ENCODE measurements at places on chromosomes 5 and 9.

GRCh38 chr9:119701651-119702050 is 332.4 kb upstream of the BRINP1 start:
- no peak for DNase-seq

GRCh38 chr5:154580422-154580821 is 102.4 kb upstream of the HAND1 start:
- no peak for DNase-seq

- DNase-seq = no peak
Measured at GRCh38 chr9:136296434-136297015, 7.4 kb downstream of the CCDC187 start.

GRCh38 chr9:107293543-107294085 is 10.5 kb downstream of the RAD23B start:
- no peak for DNase-seq

GRCh38 chr5:13580058-13580457 is 364.4 kb downstream of the DNAH5 start:
- no peak for DNase-seq

DNA sequence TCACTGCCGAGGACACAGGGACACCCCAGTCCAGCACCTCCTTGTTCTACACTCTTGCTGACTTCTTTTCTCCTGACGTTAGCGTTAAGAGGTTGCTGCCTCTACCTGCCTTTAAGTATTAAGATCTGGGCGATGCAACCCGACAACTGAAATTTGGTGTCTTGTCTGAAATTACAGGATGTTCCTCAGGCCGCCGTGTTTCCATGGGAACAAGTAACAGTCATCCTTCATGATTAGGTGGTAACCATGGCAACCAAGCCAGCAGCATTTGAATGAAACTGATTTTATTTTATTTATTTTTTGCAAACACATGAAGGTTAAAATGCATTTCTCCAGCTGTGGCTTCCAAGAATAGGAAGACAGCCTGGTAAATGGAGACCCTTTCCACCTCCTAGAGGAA is 20.8 kb downstream of the DAB2IP start:
- no peak for DNase-seq

GRCh38 chr9:128845186-128845931 is 15.8 kb upstream of the SPOUT1 start:
- peak; percentile 86 for DNase-seq

DNA sequence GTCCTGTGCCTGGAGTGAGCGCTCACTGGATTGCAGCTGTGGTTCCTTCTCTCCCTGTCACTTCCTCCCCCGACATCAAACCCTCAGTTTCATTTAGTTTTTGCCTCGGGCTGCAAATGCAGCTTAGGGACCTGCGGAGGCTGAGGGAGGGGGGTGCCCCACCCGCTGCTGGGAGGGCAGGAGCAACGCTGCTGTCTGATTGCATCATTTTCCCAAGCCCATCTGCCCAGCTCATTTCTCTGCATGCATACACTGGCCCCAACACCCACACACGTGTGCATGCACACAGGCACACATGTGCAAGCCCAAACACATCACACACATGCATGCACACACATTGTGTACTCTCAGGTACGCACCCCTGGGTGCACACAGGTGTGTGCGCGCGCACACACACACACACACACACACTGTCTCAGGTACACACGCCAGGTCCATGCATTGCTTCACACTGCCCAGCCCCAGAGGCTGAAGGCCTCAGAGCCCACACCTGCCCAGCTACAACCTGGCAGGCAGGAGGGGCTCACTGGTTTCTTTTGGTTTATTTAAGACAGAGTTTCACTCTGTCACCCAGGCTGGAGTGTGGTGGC is 3.4 kb downstream of the ASS1 start:
- DNase-seq = peak; percentile 12

- DNase-seq = no peak
Measured at GRCh38 chr9:86639899-86640379, 285.7 kb upstream of the TUT7 start.

GRCh38 chr9:71268871-71269635 is 147.6 kb upstream of the TRPM3 start:
- no peak for DNase-seq

GRCh38 chr5:89735082-89735481 is 674.5 kb downstream of the CETN3 start:
- DNase-seq = no peak

GRCh38 chr5:175609526-175609925 is 48.3 kb upstream of the HRH2 start:
- no peak for DNase-seq

DNA sequence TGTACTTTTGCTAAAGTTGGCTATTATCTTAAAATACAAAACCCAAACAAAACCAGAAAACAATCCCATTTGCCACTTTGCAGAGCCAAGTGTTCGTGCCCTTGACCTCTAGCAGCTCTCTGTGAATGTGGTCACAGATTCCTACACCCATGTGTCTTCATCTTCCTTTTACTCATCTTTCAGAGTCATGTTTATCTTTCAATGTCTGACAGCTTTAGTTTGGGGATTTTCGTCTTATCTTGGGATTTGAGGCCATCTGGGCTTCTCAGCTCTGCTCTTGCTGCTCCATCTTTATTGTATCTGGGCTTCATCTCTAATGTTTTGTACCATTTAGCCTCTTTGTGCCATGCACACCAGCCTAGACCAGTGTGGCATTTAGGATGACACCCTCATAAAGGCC is 81.0 kb downstream of the DAPK1 start:
- no peak for DNase-seq

GRCh38 chr5:168482361-168482760 is 3.9 kb upstream of the RARS1 start:
- DNase-seq = no peak

DNA sequence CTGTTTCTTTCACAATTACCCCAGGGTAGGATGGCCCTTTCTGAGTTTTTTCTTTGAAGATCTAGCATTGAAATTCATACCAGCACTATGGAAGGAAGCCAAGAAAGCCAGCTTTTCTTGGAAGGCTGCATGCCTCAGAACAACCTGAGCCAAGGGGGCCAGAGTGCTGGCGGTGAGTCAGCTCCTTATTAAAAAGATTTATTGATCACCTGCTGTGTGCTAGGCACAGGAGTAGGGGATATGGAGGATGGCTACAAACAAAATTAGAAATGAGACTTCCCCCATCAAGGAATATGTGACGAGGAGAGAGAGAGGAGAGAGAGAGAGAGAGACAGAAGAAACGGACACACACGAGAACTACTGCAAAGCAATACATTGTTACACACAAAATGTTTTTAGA is 184.6 kb upstream of the PUM3 start:
- peak; percentile 55 for DNase-seq

- no peak for DNase-seq
Measured at GRCh38 chr9:77000330-77000729, 19.1 kb upstream of the FOXB2 start.

- DNase-seq = no peak
Measured at GRCh38 chr5:172768573-172769341, 2.2 kb downstream of the DUSP1 start.

- peak; percentile 89 for DNase-seq
Measured at GRCh38 chr5:139482050-139482889, at the start of gene STING1. Gene STING1 (minus strand): TSS chr5:139482758. CDS start chr5:139481704, 1,054 bp downstream.

GRCh38 chr5:154830219-154830595 is 20.2 kb downstream of the FAXDC2 start:
- no peak for DNase-seq

DNA sequence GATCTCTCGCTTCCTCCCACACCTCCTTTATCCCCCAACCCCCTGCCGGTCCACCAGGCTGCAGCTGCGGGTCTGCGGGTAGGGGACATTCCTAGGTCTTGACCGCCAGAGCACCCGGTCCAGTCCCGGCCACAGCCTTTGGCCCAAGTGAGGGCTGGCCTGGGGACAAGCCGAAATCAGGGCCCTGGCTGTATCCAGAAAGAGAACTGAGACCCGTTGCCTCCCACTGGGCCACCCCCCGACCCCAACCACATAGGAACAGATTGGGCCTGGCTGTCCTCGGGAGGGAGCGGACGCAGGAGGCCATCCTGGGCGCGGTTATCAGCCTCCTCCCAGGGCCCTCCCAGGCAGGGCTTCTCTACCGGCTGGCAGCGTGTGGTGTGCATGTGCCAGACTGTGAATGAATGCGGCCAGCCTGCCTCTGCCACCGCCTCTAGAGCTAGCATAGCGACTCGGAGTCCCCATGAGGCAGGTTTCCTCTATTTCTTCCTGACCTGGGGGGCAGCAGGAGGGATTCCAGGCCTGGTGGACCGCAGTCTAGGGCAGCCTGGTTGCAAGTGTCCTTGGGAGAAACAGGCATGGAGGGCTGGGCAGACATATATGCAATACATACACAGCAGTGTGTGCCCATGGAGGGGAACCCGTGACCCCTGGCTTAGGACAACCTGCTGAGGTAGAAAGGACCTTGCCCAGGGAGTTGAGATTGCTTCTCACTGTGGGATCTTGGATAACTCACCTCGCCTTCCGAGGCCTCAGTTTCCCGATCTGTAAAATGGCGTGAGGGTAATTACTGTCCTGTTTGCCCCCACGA is 1.2 kb downstream of the N4BP3 start:
- DNase-seq = no peak

GRCh38 chr9:99056886-99057664 is 47.8 kb upstream of the TGFBR1 start:
- DNase-seq = no peak

- no peak for DNase-seq
Measured at GRCh38 chr5:172482156-172483020, 28.1 kb upstream of the SH3PXD2B start.

DNA sequence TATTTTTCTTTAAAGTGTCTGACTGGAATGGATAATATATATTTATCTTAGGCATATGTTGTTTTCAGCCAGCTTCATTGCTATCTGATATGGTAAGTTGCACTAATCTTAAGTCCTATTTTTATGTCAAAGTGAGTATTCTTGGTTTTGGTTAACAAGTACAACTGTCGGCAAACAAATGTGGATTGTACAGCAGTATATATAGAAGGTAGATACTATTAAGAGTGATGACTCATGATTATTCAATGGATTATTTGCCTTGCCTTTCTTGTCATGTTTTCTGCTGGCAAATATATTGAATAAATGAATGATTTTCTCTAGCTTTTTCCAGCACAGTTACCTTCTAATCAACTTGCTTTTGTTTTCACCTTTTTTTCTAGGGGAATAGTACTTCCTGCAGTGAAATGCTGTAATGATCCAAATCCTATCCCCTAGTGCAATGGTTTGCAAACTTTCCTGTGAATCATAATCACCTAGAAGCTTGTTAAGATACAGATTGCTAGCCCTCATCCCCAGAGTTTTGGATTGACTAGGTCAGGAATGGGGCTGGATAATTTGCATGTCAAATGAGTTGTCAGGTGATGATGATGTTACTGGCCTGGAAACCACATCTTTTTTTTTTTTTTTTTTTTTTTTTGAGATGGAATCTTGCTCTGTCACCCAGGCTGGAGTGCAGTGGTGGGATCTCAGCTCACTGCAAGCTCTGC is 60.8 kb upstream of the ARRDC3 start:
- DNase-seq = no peak

DNA sequence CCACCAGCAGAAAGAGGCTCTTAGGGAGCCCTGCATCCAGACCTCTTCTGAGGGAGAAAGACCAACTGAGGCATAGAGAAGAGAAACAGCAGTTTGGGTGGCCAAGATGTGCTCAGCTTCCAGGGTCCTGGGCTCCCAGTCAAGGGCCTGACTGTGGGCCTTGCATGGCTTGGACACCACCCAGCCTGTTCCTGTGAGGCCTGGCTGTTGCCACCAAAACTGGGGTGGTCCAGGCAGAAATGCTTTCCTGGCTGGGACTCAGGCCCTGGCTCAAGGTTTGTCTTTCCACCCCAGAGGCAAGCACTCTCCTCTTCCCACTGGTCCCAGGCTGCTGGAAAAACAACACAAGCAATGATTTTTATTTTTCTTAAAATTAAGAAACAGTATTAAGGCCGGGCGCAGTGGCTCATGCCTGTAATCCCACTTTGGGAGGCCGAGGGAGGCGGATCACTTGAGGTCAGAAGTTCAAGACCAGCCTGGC is 13.3 kb downstream of the MYOZ3 start:
- no peak for DNase-seq

DNA sequence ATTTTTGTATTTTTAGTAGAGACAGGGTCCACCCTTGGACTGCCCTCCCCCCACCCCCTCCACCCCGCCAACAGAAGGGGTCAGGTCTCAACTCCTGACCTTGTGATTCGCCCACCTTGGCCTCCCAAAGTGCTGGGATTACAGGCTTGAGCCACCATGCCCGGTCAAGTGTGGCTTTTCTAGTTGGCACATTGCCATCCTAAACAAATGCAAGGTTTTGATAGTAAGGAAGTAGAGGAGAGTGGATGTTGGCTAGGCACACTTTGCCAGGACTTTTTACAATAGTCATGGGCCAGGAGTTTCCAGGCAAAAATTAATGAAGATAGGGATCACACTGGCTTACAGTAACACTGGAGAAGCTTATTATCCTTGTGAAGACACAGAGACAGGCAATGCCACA is 62.4 kb downstream of the GALNT12 start:
- no peak for DNase-seq

GRCh38 chr9:116668970-116669695 is 18.0 kb upstream of the TRIM32 start:
- DNase-seq = no peak

DNA sequence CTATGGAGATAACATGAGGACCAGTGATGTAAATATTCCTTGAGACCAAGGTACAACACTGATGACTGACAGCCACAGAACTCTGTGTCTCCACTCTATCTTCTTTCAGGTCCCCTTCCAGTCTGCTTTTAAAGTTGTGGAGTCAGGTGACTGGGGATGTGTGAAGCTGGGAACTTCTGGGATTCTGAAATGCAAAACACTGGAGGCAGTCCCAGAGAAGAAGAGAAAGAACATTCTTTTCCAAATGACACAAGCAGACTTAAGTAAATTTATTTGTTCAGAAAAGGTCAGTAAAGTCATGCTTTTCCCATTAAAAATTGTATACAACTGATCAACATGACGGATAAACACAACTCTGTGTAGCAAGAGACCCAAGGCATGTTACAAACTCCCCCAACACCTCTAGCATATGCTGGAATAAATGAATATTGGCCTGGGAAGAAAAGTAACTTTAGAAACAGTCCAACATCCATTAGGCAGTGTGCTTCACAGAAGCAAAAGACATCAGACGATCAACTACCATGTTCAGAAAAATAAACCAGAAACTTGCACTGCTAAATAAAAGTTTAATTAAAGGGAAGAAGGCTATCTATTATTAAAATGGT is 92.4 kb upstream of the IFNK start:
- no peak for DNase-seq

DNA sequence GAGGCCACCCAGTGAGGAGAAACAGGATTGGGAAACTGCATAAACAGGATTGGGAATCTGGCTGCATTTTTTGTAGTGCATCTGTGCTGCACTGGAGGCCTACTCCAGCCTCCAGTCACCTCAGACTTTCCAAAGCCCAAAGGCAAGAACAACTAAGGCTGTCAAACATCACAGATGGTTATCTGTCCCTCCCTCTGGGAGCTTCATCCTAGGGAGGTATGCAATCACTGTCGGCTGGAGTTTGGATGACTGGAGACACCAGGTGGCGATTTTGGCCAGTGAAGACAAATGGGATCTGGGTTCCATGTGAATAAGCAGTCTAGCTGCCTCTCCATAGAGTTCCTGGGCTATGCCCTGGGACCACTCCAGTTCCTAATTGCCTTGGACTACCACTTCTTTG is 9.3 kb upstream of the SPINK13 start:
- DNase-seq = no peak

Data from DMS 273 treated with DMSO at 0.1 percent for 48 hours (cell line).